ENCODE measurements at places on chromosomes 11 and 22.

- DNase-seq, result no peak
Observed at GRCh38 chr22:37328017-37328416, 45.7 kb downstream of the CYTH4 start.

DNA sequence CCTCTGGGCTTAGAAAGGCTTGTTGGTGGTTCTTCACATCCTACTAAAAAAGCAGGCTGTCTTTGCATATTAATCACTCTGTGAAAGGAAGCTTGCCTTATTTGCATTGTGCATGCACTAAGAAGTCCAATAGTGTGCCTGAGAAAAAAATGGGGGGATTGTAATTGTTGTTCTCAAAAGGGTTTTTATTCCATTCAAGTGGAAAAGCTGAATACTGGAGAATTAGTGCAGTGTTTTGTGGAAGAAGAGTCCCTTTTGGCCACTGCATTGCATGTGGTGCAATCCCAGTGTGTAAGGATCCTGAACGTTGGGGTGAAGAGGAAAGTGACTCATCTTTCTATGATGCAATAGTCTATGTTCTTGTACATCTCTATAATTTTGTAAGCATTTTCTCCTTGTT lies 16.5 kb downstream of the NCAM1 start:
- no peak for DNase-seq

GRCh38 chr11:129275828-129276227 lies 83.7 kb upstream of the ARHGAP32 start:
- no peak for DNase-seq

DNA sequence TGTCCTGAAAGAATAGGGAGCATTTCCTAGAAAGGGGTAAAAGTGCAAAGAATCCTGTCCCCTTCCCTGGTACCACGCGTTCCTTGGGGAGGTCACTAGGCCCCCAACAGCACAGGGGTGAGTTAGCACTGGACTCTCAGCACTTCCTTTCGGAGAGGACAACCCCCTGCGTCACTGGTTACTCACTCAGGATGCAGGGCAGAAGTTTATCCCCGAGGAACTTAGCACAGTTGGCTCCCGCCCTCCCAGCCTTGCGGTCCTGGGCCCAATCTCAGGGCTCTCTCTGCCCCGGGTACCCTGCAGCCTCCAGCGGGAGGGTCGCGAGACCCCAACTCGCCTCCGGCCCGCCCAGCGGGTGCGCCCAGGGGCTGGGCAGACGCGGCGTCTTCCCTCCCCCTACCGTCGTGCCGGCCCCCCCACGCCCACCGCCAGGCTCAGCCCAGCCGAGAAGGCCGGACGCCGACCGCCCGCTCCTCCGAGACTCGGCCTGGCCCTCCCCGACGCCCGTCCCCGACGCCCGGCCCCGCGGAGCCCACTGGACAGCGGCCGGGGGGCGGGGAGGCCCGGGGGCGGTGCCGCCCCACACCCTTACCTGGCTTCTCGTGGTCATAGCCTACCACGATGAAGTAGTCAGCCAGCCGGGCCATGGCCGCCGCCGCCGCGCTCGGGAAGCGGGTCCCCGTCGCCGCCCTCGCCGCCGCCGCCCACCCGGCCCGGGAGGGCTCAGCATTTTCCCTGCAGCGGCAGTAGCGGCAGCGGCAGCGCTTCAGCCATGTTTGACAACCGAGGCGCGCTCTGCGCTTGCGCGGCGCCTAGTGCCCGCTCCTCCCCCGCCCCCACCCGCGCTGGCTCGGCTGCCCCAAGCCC lies at the start of gene SBF2:
Gene SBF2, minus strand, starts transcription at position 797 of the 867 bp plus-strand sequence. Its CDS starts 150 bp downstream, at position 647.
- DNase-seq, result peak; percentile 59

- DNase-seq, result no peak
Observed at GRCh38 chr22:43541462-43542407, 129.9 kb downstream of the MPPED1 start.

GRCh38 chr11:128624269-128625175 lies 37.2 kb upstream of the ETS1 start:
- no peak for DNase-seq

DNA sequence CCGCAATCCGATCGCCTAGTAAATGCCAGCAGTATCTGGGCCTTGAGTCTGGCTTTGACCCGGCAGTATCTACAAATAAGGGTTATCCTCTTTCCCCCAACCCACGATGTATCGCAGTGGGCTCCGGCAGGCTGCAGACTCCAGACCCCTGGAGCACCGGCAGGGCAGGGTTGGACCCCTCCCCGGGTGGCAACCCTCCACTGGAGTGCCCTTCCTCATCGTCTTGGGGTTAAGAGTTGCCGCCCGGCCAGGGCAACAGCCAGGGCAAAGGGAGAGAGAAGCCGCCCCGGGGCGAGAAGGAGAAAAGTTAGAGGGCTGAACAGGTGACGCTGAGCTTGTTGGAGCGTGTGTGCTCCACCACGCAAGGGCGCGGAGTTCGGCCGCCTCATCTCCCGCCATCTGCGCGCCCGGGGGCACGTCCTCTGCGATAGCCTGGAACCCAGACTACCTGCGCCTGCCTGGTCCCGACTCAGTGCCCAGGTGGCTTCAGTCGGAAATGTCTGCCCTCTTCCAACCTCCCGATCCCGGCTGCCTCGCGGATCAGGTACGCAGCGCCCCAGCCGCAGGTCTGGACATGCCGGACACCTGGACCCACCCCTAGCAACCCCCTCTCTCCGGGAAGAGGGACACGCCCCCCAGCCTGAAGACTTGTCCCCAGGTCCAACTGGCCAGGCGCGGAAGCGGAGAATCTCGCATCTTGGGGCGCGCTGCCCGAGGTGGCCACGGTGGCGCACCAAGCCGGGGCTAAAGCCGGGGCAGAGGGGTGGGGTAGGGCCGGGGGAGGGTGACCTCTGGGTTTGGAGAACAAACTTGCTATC lies 1.2 kb downstream of the DSCAML1 start:
- no peak for DNase-seq

DNA sequence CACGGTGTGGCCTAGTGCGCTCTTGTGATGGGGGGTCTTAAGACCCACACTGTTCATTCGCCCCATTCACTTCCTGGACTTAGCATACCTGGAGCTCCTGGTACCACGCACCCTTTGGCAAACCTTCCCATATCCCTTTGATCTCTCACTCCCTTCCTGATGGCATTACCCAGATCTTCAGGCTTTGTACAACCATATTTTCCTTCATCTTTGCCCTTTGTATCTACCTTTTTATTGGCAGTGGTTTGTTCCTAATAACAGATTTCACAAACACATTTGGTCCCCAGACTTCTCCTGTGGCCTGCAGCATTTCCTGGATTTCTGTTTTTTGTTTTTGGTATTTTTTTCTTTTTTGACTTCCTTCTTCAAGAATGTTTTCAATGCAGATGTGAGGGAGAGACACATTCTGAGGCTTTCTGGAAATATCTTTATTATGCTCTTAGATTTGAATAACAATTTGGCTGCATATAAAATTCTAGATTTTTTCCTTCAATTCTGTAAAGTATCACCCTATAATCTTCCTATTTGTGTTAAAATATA lies 16.1 kb upstream of the IFITM3 start:
- DNase-seq, result no peak

DNA sequence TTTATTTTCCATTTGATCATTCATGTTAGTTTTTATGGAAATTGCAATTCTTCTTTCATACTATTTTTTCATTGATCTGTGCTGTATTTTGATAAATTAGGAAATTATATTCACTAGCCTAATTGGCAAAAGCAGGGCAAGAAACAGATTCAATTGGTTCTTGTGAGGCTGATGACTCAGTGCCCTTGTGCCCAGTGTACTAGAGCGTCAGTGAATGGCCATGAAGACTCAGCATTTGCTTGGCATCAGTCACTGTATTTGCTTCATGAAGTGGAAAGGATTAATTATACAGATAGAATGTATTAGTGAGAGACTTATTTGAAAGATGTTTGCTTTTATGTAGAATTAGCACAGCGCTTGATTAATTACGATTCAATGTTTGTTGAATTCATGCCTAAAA lies 31.8 kb downstream of the MRGPRX1 start:
- DNase-seq, result no peak

GRCh38 chr22:46108564-46109473 lies 41.5 kb upstream of the PPARA start:
- DNase-seq, result no peak

GRCh38 chr22:22158965-22159364 lies 85.6 kb upstream of the VPREB1 start:
- DNase-seq, result no peak

DNA sequence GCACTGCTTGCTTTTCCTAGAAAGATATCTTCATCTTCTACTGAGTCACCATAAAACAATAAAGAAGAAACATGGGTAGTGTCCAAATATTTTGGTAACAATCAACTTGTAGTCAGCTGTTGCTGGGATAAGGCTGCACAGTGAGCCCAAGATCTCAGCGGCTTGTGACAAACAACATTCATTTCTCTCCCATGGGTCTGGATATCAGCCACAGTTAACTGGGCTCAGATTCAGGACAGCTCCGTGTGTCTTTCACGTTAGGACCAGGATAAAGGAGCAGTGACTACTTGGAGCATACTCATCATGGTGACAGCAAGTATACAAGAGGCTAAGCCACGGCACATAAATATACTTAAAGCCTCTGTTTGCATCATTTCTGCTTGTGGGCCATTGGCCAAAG lies 27.9 kb upstream of the GRK3 start:
- no peak for DNase-seq

DNA sequence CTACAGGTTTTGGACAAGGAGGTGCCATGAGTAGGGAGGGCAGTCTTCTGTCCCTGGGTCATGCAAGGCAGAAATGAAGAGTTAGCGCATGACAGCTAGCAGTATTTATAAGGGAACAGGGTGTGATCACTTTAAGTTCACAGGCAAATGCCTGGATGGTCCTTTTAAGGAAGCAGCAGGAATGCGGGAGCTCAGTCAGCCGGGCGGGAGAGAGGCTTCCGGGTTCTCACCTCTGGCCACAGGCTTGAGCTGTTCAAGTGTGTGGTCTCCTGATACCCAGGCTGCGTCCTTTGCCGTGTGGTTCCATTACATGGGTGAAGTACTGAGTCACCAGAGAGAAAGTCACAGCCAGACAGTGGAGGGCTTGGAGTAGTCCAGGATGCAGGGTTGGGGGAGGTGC lies 105.4 kb downstream of the BCR start:
- no peak for DNase-seq

DNA sequence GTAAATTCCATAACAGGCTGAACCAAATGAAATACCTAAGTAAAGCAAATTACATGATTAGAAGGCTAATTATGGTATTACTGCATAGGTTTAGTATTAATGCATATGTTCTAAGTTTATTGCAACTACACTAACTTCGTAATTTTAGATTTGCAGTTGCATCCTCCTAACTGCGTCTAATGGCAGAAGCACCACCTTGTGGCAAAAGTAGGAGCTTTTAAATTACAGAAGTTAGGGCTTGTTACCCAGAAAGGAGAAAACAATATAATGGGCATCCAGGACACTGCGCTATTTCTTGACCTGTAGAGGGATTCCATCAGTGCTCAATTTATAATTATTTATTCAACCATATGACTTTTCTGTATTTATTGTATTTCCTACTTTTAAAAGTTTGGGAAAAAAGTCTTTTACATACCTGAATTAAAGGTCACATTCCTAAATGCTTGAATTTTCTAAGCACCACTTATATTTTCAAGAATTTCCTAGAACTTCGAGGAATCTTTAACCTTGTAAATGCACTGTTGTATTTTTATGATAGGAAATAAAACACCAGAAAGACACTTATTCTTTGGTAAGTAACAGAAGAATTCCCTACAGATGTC lies 16.3 kb upstream of the GPR83 start:
- no peak for DNase-seq

GRCh38 chr11:34953955-34954354 lies 37.5 kb downstream of the PDHX start:
- no peak for DNase-seq

GRCh38 chr11:94513091-94513490 lies 830 bp downstream of the C11orf97 start:
- DNase-seq, result no peak

- no peak for DNase-seq
Observed at GRCh38 chr11:133903875-133904817, 52.6 kb downstream of the IGSF9B start.
